OCI-LY7 (cell line): ENCODE measurements at places on chromosomes 6 and 20. TPM values are rescaled to one million over a fixed set of nuclear protein-coding genes. Genes with fewer than 3 reads are reported as not detected.

The KHDRBS2 gene
- 6.8 and 7.6 TPM in 2 replicates for total RNA-seq

DNA sequence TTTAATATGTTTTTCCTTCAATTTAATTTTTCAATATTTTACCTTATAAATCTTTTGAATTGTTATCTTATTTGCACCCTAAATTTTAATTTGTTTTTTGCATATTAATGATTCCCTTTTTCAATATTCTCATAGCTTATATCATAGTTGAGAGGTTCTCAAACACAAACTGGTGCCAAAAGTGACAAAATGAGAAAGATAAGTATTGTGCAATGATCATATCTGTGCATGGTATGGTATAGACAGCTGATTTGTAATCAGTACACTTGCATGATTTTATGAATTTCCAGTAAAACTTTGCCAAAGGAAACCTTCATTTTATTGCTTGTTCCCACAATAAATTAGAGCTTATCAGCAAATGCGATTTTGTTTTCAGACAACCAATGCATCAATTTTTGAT lies 161.0 kb upstream of the HDAC2 start:
- DNase-seq = no peak

The MYCT1 gene
- total RNA-seq = 2.9 and 3.5 TPM in 2 replicates

DNA sequence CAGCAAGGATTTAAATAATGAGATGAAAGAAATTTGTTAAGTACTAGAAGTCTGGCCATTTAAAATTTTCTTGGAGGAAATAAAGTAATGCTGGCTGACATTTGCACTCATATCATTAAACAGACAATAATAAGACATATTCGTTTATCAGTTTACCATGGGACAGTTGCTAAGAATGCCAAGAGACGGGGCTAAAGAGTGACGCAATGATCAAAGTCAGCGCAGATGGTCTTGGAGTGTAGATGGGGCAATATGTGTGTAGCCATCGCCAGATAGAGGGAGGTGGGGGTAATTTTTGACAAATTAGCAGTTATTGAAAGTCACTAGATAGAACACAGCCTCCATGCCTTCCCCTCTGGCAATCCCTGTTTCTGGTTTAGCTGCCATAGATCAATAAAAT lies 413.2 kb upstream of the JAG1 start:
- DNase-seq = no peak

The NHLRC1 gene
- not detected in 2 replicates for total RNA-seq

The GATA5 gene
- total RNA-seq = not detected in 2 replicates

GRCh38 chr6:2037237-2037926 lies 208.0 kb downstream of the GMDS start:
- DNase-seq = no peak

GRCh38 chr6:141464490-141464889 lies 668.2 kb upstream of the GJE1 start:
- DNase-seq = peak; percentile 56

DNA sequence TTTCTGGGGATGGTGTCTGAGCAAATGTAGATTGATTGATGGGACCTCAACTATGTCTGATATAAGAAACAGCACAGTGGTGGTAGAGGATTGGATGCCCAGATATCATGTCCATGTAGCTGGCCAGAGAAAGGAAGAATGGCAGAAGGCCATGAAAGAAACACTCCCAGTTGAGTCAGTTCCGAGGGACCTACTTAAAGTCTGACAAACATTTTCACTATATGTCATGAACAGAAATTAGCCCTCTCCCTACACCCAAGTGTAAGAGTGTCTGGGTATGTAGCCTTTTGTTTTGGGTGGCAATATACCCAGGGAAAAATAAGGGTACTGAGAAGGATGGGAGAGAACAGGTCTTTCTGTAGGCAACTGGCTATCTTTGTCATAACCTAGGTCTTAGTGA lies 434.2 kb downstream of the BCKDHB start:
- no peak for DNase-seq

- DNase-seq = no peak
Observed at GRCh38 chr20:35121186-35121585, 25.9 kb downstream of the EDEM2 start.

DNA sequence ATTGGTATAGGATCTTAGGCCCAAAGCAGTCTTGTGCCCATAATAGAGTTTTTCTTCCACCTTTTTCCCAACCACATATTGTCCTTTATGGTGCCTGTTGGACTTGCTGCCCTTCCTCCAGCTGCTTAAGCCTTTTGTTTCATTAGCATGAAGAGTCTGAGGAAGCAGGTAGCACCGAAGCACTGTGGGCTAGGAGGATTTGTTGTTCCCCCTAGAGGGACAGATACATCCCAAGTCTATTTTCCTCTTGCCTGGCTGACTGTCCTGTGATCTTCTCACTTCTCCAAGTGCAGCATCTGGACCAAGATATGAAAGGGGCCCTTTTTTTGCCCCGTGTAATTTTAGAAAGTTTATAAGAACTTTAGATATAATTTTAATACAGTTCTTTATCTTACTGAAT lies 50.7 kb upstream of the COL10A1 start:
- no peak for DNase-seq

DNA sequence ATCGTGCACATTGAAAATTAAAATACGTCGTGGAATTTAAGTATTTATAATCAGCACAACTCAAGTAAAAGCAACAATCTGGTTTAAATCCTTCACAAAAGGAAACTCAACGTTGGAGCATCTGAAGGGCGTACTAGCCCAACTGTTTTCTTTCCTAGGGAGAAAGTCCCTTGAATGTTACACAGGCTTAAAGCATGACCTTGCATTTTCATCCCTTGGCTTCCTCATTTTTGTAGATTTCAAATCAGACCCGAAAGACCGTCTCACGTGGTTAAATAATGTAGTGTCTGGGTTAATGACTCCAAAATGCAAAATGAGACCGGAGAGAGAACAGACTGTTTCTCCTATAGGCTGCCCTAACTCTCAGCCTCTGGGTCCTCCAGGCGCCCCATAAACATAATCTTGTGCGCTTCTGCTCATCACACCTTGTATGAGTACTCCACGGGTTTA lies 249.2 kb upstream of the RREB1 start:
- DNase-seq = no peak

DNA sequence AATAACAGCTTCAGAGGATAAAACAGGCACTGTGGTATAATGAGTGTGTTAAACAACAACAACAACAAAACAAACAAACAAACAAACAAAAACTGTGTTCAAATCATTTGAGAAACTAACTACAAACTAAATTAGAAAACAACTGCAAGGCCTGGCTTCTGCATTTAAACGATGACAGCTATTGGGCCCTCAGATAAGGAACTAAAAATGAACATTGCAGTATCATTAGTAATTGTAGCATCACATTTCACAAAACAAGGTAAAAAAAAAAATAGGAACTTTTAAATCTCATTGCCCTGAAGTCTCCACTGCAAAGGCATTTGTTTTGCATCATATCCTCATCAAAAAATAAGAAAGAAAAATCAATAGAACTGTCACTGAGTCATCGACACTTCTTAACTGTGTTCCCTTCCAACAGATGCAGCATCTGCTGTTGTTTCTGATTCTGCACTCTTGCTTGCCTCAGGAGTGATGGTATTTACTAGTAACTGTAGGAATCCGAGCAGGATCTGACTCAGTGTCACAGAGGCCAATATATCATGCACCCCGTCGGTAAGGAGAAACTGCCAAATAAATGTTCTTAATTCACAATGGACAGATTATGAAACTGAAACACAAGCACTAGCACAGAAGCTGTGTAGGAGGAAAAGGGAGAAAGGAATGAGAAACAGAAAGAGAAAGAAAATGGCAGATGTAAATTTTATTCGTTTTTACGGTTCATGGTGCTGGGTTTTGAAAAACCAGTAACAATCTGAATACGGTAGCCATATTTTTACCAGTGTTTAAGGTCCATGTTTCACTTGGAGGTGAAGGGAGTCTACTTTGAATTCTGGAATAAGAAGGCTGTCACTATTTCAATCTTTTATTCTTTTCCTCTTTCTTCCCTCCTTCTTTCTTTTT lies 365.7 kb upstream of the EPHA7 start:
- DNase-seq = no peak

DNA sequence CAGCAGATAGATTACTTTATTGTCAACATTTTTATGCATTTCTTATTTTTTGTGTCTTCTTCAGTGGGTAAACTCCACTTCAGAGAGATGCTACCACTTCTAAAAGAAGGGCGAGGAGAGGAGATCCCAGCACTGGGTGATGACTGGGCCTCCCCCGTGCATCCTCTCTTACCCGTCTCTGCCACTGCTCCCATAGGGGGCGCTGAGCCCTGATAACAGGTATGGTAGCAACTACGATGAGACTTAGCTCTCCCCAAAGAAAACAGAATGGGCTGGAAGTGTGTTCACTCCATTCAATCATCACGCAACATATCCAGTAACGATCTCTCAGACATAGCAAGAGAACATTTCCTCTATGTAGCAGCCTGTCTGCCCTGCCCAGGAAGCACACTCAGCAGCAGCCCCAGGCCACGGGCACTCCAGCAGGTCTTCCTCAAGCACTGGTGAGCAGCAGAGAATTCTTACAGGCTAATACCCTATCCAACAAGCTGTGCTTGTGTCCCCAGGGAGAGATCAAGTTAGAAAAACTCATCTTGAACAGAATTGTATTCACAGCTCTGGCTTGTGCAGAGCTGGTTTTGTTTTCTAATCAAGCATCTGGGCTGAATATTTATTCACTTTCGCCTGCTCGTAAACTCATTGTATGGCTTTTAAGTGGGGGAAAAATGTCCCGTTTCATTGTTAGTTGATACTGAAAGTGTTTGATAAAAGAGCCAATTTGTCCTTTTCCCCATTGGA lies 533.1 kb upstream of the CDH4 start:
- no peak for DNase-seq

The PXDC1 gene
- total RNA-seq = not detected in 2 replicates

GRCh38 chr6:131917318-131917717 lies 33.9 kb downstream of the CCN2 start:
- peak; percentile 42 for DNase-seq

DNA sequence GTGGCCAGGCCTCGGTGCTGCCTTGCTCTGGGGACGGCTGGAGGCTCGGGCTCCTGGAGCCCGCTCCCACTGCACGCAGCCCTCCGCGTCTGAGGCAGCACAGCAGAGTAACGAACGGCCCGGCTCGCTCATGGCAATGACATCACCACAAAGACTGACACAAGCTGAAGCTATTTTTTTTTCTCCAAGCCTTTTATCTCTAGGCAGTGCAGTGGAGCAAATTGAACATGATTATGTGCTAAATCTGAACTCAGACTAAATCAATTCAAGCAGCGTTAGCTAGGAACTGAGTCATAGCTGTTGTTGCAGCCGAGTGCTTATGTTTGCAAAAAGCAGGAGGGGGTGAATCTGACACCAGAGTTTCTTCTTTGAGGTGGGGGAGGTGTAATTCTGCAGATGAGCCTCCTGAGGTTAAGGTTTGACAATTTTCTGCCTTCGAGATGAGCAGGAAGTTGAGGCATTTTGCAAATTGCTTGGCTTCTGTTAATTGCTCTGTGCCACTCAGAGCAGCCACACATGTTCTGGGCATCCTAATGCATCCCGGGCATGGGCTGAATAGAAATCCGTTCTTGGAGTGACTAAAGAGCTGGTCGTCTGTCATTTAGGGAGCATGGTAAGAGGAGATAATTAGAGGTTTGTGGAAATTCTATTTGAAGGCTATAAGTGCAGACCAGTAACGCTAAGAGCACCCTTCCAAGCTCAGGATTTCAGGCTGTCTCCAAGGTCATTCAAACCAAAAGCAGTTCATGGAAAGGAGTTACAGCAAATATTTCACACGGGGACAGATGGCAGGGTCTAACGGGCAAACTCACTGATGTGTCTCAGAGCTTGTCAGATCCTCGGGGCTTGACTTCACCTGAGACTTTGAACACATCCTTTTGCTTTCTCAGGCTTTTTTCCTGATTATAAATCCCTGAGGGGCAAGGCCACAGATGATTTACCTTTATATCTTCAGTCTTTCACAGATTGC lies 155.1 kb upstream of the ENPP5 start:
- peak; percentile 7 for DNase-seq

DNA sequence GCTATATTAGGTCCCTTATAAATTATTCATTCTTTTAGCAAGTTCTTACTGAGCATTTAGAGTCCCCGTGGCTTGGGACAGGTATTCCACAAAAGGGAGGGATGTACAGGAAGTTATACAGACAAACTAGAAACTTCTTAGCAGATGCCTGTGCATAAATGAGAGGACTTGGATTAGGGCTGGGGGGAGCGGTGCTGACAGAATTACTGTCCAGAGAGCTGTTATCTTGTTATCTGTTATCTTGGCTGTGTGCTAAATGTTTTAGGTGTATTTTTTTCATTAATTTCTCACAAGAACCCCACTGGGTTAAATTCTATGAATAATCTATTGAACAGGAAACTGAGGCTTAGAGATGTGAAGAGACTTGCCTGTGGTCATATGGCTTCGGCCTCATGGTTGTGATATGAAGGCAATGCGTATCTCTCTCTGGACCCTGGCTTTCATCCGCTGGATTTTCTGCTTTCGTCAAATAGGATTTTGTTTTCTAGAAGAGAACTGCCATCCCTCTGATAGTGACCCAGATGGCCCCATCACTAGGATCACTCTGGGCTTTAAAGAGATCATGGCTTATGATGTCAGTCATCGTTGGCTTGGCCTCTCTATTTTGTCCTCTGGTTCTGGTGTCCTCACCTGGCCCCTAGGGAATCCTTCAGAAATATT lies 32.3 kb upstream of the RREB1 start:
- DNase-seq = no peak

GRCh38 chr20:57126481-57127092 lies 139.9 kb downstream of the BMP7 start:
- peak; percentile 42 for DNase-seq

The IGF2R gene
- 33.8 and 37.6 TPM in 2 replicates for total RNA-seq

GRCh38 chr6:13250703-13251102 lies 77.6 kb downstream of the TBC1D7 start:
- no peak for DNase-seq

DNA sequence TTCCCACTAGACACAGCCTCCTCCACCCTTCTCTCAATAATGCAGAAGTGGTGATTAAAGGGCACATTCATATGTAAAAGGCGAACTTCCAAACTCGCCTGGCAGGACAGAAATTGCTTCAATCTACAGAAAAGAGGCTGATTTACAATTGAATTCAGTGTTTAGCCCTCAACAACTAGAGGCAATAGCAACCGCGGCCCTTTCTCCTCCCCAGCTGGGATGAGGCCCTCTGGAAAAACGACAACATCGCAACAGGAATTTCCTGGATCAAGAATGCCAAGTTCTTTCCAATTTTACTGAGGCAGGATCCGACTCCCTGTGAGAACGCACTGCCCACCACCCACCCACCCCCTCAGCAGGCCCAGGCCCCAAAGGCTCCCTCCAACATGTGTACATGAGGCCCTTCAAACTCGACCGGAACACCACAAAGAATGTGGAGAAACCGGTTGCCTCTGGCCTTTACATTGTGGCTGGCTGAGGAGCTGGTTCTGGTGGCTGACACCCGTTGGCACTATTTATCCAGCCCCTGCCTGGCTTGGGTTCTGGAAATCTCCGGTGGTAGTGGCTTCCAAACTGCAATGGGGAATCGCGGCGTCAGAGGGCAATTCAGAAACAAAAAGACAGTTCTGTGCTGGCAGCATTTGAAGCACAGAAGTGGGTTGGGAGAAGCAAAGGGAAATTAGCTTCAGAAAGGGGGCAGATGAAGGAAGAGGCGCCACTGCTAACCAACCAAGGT lies 36.8 kb downstream of the ZMYND8 start:
- no peak for DNase-seq

The MEP1A gene
- total RNA-seq = not detected in 2 replicates
